ENCODE measurements at places on chromosomes 12 and 14.
A peak's percentile ranks its signal among the peaks of the same experiment; 100 is the strongest.

- DNase-seq, result no peak
These were observed 387 bp upstream of the GSC start for GRCh38 chr14:94770251-94770749.

GRCh38 chr14:60165547-60165876, 314 bp upstream of the DHRS7 start:
- no peak for DNase-seq

- no peak for DNase-seq
These were observed 13.4 kb upstream of the CLEC12A start for GRCh38 chr12:9957834-9958233.

DNA sequence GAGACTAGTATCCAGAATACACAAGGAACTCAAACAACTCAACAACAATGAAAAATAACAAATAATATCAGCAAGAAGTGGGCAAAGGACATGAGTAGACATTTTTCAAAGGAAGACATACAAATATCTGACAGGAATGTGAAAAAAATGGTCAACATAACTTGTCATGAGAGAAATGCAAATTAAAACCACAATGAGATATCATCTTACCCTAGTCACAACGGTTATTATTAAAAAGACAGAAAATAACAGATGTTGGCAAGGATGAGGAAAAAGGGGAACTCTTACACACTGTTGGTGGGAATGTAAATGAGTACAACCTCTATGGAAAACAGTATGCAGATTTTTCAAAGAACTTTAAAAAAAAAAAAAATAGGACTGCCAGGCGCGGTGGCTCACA, 20.4 kb downstream of the VWF start:
- DNase-seq, result no peak

DNA sequence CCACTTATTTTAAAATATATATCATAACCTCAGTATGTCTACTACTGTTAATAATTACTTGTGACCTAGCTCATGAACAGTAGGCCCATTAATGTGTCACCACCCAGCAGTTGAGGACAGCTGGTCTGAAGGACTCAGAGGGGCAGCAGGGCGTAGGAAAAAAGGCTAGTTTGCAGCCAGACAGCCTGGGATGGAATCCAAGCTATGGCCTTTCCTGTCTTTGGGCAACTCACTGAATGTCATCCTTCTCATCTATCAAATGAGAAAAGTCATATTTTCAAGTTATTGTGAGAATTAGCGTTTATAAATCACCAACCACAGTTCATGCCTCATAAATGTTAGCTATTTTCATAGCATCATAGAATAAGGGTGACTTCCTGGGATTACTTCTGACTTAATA, 12.3 kb downstream of the DENND5B start:
- no peak for DNase-seq

- DNase-seq, result peak; percentile 38
These were observed 333.9 kb downstream of the ZFP36L1 start for GRCh38 chr14:68458840-68459469.

- DNase-seq, result no peak
These were observed 20.5 kb downstream of the C14orf132 start for GRCh38 chr14:96059519-96060135.

- no peak for DNase-seq
These were observed 34.0 kb downstream of the LEMD3 start for GRCh38 chr12:65203376-65203775.

DNA sequence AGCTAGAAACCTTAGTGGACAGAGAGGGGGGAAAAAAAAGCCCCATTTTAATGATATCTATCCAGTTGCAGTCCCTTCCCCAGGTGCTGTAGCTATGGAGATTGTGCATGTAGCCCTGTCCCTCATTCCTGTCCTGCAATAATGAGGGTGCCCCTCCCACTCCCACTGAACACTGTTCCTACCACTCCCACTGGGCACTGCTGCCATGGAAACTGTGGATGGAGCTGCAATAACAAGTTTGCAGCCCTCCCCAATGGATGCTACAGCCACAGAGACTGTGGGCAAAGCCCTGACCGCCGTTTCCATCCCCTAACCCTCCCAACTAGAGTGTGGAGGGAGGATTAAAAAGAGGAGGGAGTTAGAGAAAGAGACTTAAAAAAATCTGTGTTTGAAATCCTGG, 238.3 kb downstream of the FUT8 start:
- DNase-seq, result no peak

DNA sequence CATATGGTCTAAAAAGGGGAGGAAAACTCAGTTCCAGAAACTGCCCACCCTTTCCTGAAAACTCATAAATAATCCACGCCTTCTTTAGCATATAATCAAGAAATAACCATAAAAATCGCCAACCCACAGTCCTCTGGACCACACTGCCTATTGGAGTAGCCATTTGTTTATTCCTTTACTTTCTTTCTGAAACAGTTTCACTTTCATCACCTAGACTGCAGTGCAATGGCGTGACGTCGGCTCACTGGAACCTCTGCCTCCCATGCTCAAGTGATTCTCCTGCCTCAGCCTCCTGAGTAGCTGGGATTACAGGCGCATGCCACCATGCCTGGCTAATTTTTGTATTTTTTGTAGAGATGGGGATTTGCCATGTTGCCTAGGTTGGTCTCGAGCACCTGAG, 44.2 kb downstream of the CLMN start:
- DNase-seq, result no peak

DNA sequence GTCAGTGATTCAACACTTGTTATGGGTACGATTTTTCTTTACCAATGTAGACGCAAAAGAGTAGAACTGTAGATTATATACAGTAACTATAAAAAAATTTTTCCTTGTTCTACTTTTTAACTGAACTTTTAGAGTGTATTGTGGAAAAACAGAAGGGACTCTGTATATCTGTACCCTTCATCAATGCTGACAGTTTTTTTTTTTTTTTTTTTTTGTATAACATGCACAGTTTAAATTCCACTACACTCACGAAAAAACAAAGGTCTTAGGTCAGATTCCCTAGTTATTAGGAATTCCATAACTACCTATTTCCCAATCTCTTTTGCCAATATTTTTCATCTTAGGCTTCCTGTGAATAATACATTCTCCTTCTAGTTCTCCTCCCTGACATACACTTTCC, 6.4 kb downstream of the DDHD1 start:
- DNase-seq, result no peak

DNA sequence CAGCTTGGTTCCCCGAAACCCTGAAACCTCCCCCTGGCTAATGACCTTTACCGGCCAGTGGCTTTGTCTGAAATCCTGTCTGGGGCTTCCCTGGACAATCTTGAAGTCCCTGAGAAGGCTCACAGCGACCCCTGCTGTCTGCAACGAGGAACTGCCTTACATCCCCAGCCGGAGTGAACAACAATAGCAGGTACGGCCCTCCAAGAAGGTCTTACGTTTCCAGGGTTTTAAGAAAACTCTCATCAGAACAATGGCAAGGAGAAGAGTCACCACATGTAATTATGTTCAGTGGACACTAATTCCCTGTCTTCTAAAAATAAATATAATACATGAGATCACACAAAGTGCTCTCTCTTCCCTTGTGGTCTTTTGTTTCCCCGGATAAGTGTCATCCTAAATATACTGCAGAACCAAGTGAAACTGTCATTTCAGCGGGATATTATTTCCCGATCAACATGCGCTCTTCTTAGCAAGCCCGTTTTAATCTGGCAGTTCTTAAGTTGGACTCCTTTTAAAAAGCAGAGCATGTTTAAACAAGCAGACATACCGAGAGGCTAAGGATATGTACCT, 53.3 kb downstream of the RBM19 start:
- no peak for DNase-seq

GRCh38 chr12:41437563-41437962, 249.4 kb downstream of the PDZRN4 start:
- no peak for DNase-seq

DNA sequence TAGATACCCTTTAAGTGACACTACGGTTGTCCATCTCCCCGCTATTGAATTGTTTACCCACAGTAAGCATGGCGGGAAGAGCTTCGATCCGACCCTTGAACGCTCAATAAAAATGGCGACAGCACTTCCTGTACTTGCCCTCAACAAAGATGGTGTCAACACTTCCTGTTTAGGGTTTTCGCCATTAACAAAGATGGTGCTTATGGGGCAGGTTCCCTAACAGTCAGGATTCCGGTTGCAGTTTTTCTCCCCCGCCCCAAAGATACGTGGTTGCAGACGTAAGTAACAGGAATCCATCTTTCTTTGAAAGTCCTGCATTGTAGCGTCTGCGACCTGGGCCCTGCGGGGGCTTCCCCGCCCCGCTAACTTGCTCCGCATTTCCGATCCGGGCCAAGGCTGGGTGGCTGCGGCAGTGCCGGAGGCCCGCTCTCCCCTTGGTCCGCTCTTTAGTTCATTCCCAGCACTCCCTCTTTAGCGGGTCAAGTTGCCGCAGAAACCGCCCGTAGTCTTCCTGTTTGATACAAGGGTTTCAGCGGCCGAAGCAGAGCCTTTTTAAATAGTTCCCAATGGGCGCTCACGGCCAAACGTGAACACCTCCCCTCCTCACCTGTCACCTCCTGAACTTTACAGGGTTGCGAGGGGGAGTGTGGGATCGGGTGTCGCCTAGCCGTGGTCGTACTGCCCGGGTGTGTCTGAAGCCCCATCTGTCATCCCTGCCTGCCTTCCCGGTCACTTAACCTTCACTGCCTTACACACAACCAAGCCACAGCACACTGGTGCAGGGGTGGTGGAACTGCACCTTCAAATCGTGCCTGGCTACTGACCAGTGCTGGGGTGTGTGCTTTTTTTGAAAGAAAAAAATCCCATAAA, at the start of gene CRADD:
Gene CRADD (plus strand): TSS at position 181 of the 870 bp plus-strand sequence.
- peak; percentile 88 for DNase-seq

DNA sequence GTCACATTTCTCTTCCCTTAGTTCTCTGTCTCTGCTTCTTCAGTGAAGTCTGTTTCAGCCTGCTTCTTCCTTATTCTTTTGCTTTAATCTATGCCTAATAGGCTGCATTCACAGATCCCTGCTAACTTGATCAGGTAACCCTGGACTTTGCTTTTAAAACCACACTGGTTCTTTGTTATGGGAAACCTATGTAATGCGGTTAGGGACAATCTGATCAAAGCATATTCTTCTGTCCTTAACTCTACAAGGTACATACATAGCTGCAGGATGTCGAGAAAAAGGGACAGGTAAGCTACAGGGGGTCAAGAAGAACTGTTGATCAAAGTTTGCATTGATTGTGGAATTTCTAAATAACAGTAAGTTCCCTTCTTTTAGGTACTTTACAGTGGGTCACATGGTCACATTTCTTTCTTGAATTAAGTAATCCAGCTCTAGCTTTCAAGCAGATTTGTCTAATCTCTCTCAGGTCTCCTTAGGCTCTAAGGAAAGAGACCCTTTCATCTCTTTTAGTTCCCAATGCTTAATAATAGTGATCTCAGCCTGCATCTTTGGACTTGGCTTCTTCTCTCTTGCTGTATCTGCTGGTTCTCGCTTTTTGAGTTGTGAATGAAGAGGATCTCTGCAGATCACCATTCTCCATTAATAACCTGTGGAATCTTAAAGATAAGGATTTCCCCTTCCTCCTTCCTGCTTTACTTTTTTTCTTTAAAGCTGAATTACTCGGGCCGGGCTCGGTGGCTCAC, 3.8 kb downstream of the COPZ1 start:
- no peak for DNase-seq

- no peak for DNase-seq
These were observed 11.4 kb downstream of the INF2 start for GRCh38 chr14:104700747-104701217.

Data from DMS 273 treated with DMSO at 0.1 percent for 48 hours (cell line).